ENCODE measurements at places on chromosomes 6 and 20.
A peak's percentile ranks its signal among the peaks of the same experiment; 100 is the strongest.

DNA sequence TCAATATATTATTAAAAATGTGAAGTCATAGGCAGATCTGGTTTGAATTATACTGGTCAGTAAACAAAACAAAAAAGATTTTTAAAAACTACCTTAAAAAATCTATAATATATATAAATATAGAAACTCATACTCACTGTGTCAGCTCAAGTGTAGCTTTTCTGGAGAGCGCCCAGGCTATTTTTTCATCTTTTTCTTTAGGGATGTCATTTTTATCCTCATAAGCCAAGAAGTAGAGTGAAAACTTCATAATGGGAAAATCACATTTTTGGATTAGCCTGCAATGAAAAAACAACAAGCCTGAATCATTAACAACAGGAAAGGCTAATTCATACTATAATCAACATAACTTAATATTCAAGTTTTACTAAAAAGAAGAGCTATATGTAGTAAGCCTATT, 18.7 kb downstream of the GLO1 start:
- no peak for DNase-seq

GRCh38 chr6:127586372-127586771, 9.4 kb downstream of the C6orf58 start:
- DNase-seq = no peak

- no peak for DNase-seq
These were observed 15.0 kb downstream of the ALDH8A1 start for GRCh38 chr6:134934793-134935485.

DNA sequence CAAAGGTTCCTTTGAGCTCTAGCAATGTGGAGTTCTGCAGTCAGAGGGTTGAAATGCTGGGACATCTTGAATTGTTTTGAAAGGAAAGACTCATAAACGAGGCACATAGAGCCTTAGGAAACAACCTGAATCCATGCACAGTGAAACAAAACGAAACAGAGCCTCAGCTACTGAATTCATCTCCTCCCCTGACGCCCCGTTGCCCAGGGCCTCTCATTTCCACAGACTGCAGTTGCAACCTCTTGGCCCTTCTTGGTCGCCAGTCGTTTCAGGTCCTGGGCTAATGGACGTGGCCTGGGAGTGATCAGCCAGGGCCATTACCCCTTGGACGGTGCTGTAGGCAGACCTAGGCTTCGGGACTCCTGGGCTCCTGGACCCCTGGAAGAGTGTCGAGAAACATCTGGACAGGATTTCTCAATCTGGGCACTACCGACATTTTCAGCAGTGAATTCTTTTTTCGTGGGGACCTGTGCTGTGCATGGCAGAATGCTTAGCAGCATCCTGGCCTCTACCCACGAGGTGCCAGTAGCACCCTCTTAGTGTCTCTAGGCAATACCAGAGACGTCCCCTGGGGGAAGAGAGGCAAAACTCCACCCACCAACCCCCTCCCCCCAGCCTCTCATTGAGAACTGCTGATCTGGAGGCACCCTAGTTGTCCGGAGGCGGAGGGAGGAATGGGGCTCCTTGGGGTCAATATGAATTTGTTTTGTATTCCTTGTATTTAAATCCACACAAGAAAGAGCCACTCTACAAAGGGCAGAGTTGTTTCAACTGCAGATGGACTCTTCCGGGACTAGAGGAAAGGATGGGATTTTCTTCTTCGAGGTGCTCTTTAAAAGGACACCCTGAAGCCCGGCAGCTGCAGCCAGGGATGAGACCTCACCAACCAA, 50.2 kb downstream of the TMEM242 start:
- no peak for DNase-seq

- DNase-seq = no peak
These were observed 31.5 kb downstream of the PDRG1 start for GRCh38 chr20:31920275-31920855.

GRCh38 chr20:21505161-21505809, 8.6 kb downstream of the NKX2-2 start:
- DNase-seq = peak; percentile 65

DNA sequence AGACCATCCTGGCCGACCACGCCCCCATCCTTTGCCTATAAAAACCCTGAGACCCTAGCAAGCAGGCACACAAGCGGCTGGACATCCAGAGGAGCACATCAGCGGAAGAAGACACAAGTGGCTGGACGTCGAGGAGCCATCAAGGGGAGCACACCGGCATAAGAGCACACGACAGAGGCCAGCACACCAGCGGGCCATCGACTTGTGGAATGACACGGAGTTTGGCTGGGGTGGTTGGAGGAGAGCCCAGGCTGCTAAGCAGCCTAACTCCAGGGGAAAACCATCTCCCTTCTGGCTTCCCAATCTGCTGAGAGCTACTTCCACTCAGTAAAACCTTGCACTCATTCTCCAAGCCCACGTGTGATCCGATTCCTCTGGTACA, 44.8 kb upstream of the BCLAF1 start:
- DNase-seq = no peak

DNA sequence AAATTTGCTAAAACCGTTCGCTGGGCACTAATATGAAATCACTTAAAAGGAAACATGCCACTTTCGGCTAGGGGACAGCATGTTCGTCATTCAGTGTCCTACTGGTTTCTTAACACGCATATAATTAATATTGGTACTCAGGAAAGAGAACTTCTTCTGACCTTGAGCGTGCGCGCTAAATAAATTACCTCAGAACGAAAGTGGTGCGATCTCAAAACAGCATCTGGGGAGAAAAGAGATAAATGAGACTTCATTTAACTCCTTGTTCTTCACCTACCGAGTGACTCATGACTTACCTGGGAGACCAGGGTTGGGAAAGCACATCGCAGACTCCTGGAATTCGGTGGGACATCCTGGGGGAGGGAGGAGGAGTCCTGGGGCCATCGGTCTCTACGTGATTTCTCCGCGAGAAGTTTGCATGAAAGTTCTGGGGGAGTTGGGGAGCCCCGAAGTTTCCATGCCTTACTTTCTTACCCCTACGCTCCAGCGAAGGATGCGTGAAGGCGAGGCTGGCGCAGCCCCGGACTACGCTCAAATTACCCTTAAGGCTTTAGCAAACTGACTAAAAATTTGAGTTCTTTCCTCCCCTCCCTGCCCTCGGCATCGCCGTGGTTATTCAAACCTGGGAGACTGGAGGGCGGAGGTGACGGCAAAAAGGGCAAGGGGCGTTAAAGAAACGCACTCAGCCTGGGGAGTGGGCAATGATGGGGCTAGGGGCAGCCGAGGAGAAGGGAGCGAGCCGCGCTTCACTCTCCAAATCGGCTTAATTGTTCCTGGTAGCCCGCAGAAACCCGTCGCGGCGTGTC, 1.1 kb upstream of the BEND6 start:
- DNase-seq = no peak
